ENCODE measurements at places on chromosomes 4 and X.

DNA sequence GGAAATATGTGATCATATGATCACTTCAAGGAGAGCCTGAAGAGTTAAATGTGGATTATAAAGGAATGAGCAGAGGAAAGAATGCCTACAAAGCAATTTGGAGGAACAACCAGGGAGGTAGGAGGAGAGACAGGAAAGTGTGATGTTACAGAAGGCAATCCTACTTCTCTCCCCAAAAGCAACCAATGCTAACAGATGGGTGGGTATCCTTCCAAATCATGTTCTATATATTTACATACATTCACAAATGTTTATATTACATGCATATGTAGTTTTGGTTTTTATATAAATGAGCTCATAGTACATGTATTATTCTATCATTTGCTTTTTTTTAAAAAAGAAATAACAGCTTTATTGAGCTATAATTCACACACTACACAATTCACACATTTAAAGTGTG, 56.0 kb downstream of the ZCCHC12 start:
- no peak for DNase-seq

DNA sequence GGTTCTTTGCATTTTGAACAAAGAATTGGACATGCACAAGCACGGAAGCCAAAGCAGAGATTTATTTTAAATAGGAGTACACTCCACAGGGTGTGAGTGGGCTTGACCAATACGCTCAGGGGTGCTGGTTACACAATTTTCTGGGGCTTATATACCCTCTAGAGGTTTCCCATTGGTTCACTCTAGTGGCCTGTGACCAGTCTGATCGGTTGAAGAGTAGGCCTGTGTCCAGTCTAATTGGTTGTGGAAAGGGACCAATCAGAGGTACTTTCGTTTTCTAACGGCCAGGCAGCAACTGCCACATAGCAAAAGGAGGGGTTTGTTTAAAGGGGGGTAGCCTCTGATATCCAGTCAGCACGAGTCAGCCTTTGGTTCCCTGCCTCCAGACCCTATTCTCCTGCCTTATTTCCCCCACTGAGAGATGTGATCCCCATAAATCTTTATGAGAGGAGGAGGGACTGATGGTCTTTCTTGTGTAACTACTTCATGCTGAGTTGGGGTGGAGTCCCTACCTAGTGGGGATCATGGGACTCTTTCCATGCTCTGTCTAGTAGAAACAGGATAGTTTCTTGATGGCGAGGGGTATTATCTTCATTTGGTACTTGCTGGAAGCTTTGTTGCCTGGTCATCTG, 11.3 kb upstream of the AREG start:
- no peak for DNase-seq

- DNase-seq: no peak
Observed at GRCh38 chrX:11080741-11081305, 30.3 kb upstream of the HCCS start.

DNA sequence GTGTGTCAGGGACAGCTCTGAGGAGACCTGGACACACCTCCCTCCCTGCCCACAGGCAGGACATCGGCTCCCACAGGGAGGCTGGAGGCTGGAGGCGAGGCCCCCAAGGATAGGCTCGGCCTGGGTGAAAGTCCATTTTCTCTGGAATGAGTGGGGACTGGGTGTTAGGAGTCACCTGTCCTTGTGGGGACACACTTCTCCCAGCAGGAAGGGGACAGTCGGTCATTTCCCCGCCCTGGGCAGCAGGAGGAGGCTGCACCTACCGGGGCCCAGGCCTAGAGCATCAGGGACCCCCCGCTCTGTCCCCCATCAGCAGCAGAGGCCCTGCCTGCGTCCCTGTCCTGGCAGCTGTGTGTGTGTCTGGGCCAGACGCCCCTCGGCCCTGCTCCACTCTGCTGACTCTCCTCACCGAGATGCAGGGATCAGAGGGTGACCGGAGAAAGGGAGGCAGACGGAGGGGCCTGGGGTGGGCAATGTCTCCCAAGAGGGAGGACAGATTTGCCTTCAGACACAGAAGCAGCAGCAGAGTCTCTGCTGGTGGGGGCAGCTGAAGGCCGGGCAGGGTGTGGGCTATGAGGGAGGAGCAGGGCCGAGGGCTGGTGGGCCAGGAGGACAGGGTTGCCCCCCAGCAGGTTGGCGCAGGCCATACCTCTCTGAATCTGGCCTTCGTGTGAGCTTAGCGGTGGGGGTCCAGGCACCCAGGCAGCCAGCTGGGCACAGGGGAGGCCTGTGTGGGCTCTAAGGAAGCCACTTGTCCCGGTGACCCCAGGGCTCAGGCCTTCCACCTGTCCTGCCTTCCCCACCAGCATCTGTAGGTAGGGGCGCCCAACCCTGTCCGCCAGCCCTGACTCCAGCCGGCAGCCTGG, 125.7 kb upstream of the NKX1-1 start:
- no peak for DNase-seq

- no peak for DNase-seq
Observed at GRCh38 chr4:114807357-114807756, 208.8 kb downstream of the UGT8 start.

DNA sequence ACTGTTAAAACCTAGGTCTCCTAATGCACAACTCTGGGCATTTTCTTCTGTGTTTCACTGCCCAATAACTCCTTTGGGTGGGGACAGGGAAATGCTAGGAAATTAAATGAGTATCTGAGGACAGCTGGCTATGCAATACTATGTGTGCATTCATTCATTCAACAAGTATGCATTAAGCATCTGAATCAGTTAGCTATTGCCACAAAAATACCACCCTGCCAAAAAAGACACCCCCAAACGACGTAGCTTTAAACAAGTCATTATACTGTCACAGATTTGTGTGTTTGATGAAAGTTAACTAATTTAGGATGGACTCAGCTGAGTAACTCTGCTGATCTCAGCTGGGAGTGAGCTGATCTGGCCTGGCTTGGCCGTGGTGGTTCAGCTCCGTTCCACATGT, 29.8 kb upstream of the PTCHD1 start:
- DNase-seq: no peak

DNA sequence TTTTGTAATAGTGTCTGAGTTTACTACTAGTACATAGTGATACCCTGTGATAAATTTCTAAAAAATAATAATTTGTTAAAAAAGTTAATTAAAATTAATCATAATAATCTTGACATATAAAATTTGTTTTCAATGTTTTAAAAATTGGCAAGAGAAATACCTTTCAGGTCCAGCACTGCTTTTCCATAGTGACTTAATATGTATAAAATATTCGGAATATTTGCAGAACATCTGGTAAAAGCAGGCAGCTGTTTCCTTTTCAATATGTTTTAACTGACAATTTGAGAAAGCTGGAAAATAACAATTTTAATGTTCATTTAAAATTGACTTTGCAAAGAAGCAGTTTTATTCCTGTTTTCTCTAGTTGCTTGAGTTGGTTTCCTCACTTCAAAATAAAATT, 17.6 kb upstream of the GK2 start:
- no peak for DNase-seq

GRCh38 chrX:11751261-11751660, 6.8 kb upstream of the MSL3 start:
- no peak for DNase-seq
